Heart right ventricle (tissue), 16 donors: ENCODE measurements at places on chromosomes 7 and 10. TPM values are rescaled to one million over a fixed set of nuclear protein-coding genes. Genes with fewer than 3 reads are reported as not detected.

- no peak for DNase-seq
Measured at GRCh38 chr7:94748376-94748775, 92.4 kb upstream of the SGCE start.

GRCh38 chr10:33204031-33204430 is 130.4 kb downstream of the NRP1 start:
- DNase-seq, result no peak

DNA sequence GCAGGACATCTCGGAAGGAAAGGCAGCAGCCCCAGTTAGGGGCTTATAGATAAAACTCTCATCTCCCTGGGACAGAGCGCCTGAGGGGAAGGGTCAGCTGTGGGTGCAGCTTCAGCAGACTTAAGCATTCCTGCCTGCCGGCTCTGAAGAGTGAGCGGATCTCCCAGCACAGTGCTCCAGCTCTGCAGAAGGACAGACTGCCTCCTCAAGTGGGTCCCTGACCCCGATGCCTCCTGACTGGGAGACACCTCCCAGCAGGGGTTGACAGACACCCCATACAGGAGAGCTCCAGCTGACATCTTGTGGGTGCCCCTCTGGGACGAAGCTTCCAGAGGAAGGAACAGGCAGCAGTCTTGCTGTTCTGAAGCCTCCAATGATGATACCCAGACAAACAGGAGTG is 117.1 kb upstream of the POT1 start:
- DNase-seq, result no peak

DNA sequence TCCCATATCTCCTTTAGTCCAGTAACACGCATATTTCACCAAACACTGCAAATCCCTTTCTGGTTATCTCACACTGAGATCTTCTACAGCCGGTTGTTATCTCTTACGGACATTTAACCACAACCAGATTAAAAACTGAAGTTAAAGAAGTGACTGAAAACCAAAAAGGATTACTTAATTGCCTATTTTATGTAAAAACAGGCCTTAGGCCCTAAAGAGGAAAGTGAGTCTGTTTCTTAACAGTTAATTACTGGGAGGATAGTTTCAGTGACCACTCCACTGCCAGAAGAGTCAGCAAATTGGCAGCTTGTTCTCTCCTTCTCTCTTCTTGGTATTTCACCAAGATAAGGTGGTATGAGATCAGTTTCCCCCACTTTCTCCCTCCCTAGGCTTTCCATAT is 161.9 kb upstream of the MEOX2 start:
- DNase-seq, result no peak

DNA sequence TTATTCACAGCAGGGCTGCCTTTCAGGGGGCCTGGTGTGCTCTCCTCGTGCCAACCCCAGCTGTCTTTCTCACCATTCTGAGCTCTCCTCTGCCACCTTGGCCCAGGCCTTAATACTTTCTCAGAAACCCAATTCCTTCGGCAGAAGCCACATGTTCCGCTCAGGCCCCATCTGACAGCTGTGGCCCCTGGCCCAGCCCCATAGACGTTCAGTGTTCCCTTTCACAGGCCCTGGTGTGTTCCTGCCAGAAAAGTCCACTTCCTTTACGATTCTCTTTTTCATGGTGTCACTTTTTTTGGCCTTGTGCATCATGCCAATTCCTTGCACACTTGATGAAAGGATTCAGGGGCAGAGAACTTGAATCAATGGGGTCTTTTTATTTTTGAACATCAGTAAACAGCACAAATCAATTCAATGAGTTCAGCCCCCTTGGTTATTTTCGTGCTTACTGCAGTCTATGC is 15.9 kb upstream of the GPNMB start:
- DNase-seq, result no peak

GRCh38 chr10:124551097-124551496 is 89.5 kb downstream of the LHPP start:
- DNase-seq, result no peak

DNA sequence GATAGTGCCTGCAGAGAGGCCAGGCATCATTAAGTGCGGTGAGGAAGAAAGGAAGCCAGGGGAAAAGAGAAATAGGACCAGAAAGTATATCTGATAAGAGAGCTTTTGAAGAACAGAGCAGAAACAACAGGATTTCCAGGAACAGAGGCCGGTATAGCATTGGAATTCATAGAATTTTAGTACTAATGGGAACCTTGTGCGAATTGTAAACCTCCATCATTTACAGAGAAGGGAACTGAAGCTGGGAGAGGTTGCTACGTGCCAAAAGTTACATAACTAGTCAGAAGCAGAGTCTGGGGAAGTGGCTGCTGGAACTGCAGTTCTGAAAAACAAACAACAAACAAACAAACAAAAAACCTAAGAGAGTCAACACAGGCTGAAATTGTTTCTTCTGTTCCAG is 5.4 kb upstream of the ZMYND11 start:
- no peak for DNase-seq

- DNase-seq, result no peak
Measured at GRCh38 chr10:3265088-3265487, 92.5 kb upstream of the PITRM1 start.

DNA sequence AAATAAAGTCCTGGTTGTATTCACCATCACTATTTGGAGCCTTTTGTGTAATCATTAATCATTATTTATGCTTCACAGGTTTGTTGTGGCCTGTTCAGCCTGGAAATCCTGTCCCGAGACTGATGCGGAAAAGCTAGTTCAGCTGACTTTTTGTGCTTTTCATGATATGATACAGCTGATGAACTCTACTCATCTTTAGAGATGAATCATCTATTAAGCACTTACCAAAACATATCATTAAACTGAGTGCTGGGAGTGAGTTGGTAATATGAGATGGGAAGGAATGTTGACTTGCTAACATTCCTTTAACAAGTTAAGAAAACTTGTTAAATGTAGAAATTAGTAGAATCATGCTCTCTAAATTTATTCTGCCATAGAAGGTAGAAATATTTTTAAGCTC is 53.0 kb downstream of the CROT start:
- DNase-seq, result no peak

ODAD2 gene
- total RNA-seq, result not detected

OR2A12 gene
- not detected for total RNA-seq

CEP41 gene
- total RNA-seq, result 3.1 TPM

BLNK gene
- total RNA-seq, result 0.65 TPM

PHYHIPL gene
- not detected for total RNA-seq
